ENCODE measurements at places on chromosomes 2 and 18.

DNA sequence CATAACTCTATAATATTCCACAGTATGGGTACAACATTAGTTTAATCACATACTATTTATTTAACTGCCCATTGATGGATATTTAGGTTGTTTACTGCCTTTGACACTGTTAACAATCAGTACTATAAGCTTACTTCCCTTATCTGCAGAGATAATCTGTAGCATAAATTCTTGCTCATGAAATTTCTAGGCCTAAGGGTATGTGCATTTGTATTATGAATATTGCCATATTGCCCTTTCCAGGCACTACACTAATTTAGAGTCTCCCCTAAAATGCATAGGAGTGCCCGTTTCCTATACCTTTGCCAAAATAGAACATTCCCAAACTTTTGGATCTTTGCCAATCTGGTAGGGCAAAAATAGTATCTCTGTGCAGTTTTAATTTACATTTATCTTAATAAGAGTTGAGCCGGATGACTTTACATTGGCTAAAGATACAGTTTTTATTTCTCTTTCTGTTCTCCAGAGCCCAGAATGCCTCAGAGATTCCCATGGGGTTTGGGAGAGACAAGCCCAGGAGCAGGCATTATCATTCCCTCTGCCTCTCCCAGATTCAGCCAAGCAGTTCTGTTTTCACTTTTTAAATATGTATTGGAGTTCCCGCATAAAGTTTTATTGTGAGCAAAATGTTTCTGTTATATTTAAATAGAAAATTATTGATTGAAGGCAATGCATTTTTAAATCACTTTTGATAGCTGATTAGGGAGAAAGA lies 102.8 kb downstream of the CAPN13 start:
- DNase-seq: no peak

GRCh38 chr2:118607641-118608040 lies 239.8 kb downstream of the EN1 start:
- no peak for DNase-seq

GRCh38 chr18:11387880-11388279 lies 221.5 kb upstream of the SLC35G4 start:
- DNase-seq: no peak

- no peak for DNase-seq
Measured at GRCh38 chr2:7639476-7639875, 722.3 kb downstream of the RNF144A start.

GRCh38 chr18:392928-393573 lies 107.5 kb downstream of the COLEC12 start:
- no peak for DNase-seq

- DNase-seq: no peak
Measured at GRCh38 chr18:11008505-11008904, 140.9 kb downstream of the PIEZO2 start.

DNA sequence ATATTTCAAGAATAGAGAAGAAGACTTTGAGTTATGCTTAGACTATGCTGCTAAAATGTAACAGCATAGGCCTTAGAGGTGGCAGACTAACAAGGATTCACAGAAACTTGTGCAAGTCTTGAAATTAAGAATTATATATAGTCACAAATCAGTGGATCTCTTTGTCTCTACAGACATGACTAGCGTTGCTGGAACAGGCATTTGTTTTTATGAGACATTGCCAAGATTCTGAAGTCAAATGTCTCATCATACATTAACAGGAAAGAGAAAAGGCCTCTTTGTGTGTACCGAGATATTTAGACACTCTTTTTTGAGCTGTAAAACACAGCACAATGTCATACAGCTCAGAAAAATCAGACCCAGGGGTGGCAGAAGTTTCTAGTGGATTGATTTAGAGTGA lies 207.1 kb downstream of the TMX3 start:
- DNase-seq: no peak

- DNase-seq: no peak
Measured at GRCh38 chr2:29663268-29663667, 258.1 kb downstream of the ALK start.

DNA sequence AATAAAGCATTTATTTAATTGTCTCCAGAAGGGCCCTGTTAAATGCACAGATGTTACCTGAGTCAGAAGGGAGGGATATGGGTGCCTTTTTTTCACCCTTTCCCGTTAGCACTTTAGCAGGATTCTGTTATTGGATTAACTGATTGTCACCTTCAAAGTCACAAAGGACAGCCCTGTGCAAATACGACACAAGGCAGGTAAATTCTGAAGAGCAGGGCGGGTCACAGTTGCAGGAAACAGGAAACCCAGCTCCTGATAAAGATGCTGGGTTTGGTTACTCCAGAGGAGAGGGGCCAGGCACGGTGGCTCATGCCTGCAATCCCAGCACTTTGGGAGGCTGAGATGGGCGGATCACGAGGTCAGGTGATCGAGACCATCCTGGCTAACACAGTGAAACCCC lies 11.4 kb upstream of the PKDCC start:
- no peak for DNase-seq

DNA sequence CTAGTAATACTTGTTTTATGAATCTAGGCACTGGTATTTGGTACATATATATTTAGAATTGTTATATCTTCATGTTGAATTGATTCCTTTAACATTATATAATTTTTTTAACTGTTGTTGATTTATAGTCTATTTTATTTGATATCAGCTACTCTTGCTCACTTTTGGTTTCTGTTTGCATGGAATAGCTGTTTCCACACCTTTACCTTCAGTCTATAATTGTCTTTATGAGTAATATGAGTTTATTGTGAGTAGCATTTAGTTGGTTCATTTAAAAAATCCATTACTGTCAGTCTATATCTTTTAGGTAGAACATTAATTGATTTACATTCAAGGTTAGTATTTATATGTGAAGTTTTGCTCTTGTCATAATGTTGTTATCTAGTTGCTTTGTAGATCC lies 58.6 kb downstream of the SMCHD1 start:
- no peak for DNase-seq

- DNase-seq: no peak
Measured at GRCh38 chr2:32864334-32865111, 82.2 kb upstream of the LTBP1 start.

DNA sequence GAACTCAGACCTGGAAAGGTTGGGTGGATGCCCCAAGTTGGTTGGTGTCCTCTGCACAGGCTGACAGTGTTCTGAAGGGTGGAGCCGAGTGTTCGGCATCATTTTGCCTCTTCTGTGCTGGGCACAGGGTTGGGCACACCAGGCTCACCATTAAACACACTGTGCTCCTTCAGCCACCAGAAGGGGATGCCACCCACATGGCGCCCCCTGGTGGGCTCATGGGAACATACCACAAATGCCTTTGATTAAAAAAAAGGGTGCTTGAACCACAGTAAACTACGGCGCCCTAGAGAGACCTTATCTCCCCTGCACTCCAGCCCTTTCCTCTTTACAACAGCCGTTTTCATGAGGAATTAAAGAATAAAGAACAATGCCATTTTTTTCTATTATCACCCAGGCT lies 89.4 kb downstream of the CELF4 start:
- no peak for DNase-seq

DNA sequence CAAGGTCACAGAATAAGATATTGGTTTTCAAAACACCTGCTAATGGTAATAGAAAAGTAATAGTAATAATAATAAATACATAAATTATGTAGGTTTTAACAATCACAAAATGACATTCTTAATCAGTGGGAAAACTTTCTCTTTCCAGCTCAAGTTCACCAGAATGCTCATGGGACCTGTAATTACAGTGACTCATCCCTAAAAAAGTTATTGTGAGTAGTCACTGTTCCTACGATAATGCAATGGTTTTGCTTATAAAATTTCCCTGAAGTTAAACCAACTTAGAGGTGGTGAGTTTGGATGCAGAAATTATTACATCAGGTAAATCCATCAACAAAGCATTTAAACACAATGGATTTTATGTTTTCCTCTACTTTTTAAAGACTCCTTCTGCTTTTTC lies 502.3 kb downstream of the PID1 start:
- no peak for DNase-seq

- no peak for DNase-seq
Measured at GRCh38 chr18:76459687-76460350, 35.2 kb downstream of the ZNF516 start.

DNA sequence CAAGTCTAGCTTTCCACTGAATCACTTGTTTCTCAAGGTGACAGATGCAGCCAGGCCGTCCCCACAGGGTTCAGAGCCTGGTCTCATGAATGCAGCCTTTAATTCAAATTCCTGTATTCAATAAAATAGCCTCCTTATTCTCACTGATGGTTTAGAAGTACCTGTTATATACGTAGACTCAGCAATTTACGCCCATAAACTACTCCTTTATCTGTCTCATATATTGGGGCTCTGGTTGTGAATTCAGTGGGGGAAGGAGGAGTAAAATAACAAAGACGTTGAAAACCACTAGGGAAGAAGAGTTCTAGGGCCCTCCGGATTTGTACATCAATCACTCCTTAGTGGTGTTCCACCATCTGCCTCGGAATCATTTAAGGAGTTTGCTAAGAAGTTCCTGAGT lies 1.7 kb downstream of the OBSL1 start:
- no peak for DNase-seq

- no peak for DNase-seq
Measured at GRCh38 chr2:68487773-68488355, 20.5 kb downstream of the APLF start.

DNA sequence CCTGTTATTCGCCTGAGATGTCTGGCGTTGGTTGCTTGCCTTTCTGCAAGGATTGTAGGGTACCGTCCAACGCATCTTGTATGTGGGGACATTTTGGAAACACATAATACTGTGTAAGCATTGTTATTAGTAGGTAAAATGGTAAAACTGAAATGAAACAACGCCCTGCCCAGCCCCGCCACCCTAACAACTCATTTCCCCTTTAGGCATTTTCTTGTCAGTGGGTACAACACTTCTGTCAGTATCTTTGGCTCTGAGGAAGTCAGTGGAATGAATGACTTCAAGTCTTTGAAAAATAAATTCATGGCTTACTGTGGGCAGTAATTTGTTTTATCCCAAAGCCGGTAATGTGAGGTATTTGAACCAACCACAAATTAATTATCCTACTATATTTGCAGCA lies 86.0 kb downstream of the FMNL2 start:
- no peak for DNase-seq

GRCh38 chr2:121858369-121858768 lies 102.9 kb downstream of the TSN start:
- no peak for DNase-seq

GRCh38 chr2:236444187-236444586 lies 125.4 kb upstream of the ACKR3 start:
- no peak for DNase-seq

DNA sequence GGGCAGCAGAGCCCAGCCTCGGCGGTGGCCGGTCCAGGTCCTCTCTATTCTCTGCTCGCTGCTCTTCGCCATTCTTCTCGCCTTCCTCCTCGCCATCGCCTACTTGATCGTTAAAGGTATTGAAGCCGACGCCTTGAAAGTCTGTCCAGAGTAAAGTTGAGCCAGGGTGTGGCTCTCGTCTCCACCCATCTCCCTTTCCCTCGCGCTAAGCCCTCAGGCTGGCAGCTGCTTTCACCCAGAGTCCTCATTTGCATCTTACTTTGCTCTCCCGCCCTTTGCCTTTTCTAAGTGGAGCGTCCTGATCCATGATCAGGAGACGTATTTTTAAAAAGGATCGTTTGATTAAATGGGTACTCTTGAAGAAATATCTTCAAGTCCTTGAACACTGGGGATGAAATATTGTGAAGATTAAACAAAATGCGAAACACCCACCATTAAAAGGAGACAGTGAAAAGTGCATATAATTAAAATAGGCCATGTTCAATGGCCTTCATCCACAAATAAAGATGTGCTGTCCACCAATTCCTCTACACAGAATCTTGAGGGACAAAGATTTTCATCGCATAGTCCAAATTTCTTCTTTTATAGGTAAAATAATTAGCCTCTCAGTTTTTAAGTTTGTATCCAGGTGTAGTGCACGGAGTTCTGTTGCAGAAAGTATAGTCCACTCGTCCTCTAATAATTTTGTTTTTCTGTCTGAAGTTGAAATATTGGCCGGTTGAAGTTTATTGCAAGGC lies 657 bp downstream of the ARL6IP6 start:
- DNase-seq: no peak

- no peak for DNase-seq
Measured at GRCh38 chr2:103153580-103154284, 391.9 kb downstream of the TMEM182 start.

GRCh38 chr2:179460181-179460929 lies 195.7 kb upstream of the SESTD1 start:
- no peak for DNase-seq

GRCh38 chr2:108554528-108554927 lies 20.3 kb downstream of the LIMS1 start:
- no peak for DNase-seq

DNA sequence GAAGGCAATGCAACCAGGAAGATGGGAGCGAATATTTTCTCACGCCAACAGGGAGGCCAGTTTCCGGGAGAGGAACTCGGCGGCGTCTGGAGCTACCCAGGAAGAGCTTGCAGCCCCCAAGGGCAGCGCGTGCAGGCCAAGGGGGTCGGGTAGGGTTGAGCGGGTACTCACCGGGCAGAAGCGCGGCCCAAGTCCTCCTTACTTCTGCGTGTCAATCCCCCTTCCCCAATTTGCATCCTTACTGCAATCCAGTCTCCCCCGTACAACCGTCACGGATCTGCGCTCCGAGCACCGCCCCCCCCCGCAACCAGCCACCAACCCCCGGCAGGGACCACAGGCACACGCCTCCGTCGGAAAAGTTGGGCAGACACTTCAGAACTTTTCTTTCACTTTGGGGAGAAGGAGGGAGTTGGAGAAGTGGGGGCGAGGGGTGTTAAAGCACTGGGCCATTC lies 1.3 kb downstream of the ATP8B1 start:
- DNase-seq: no peak

DNA sequence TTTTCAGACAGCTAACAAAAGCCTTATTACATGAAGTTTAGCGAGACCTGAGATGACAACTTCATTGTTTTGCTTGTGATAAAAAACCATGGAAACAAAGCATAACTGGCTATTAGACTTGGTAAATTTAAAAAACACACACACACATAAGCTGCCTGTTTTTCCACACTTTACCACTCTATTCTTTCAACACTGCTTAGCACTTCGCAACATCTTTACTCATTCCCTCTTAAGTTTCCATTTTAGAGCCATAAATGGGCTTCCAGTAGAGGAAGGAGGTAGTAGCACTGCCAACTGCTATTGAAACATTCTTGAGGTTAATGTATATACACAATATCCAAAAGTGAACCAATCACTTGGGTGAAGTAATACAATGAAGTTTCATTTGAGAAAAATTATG lies 54.1 kb downstream of the BAZ2B start:
- no peak for DNase-seq

GRCh38 chr2:64383016-64383591 lies 70.9 kb upstream of the LGALSL start:
- no peak for DNase-seq

DNA sequence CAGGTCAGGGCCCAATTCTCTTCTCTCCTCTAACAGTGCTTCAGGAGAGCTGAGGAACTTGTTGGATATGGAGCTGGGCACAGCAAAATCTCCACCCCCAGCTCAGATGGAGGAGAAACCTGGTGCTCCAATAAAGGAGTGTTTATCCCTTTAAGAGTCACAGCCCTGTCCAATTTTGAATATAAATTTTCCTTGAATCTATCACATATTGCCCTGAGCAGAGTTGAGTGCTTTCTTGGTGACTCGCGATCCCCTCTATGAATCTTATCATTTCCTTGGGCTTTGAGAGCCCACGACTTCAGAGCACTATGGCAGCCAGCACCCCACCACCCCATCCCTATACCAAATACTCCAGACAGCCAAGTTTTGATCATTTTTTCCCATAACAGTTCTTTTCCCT lies 34.4 kb upstream of the SMAD7 start:
- DNase-seq: no peak

- no peak for DNase-seq
Measured at GRCh38 chr2:226799976-226800940, 638 bp upstream of the IRS1 start.
